ENCODE measurements at places on chromosomes 13 and 19.

DNA sequence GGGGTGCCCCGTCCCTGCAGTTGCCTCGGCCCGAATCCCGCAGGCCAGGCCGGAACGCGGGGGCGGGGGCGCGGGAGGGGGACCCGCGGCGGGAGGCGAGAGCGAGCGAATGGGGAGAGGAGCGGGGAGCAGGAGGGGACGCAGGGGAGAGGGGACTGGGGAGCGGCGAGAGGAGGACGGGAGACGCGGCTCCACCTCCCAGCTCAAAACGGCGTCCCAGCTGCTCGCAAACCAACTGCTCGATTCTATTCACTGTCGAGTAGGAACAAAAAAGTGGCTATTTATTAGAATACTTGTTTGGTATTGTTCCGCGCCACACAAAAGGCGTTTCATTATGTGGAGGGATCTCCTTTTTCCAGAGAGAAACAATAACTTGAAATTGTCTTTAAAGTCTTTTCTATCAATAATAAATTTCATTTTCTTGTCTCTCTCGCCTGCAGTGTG, 10.6 kb upstream of the SOX1 start:
- DNase-seq, result no peak

- DNase-seq, result no peak
Measured at GRCh38 chr13:76466043-76466442, 420.2 kb downstream of the KCTD12 start.

DNA sequence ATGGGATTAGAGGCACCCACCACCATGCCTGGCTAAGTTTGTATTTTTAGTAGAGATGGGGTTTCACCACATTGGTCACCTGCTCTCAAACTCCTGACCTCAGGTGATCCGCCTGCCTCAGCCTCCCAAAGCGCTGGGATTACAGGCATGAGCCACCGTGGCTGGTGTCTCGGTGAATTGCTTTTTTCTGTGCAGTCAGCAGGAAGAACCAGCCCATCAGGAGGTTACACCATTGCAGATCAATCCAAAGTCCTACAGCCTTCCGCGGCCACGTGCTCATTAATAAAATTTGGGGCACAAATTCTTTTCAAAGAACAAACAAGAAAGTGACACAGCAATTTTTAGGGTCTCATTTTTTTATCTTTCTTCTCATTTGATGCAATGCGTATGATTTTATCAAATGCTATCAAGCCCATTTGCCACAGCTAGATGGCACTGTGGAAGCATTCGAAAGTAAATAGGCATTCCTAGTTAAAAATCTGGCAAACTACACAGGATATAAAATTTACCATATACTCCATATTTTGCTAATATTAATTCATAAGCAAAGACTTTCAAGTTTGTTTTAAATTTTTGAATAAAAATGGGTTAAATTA, 54.4 kb upstream of the ZNF835 start:
- no peak for DNase-seq

DNA sequence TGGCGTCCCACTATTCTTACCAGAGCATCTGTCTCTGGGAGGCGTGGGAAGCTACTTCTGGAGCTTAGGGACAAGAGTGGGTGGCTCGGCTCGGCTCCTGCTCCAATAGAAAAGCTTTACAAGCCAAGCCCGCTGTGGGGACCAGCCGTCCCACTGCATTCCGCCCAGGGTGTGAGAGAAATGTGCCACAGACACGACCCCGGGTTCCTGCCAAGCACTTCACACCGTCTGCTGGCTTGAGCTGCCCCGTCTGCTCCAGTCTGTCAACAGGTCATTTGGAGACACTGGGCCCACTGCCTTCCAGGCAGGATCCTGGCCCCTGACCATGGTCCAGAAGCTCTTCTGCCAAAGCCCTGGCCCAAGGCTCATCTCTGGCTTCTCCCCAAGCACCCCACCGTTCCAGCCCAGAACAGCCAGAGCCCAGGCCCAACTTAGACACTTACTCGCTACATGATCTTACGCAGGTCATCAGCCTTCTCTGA, 6.5 kb upstream of the FKRP start:
- DNase-seq, result no peak

Measured in RWPE1 (cell line).